Fibroblast of upper back skin (primary cell): ENCODE measurements at places on chromosomes 4 and X.

GRCh38 chr4:42452823-42453222 lies 55.5 kb downstream of the SHISA3 start:
- no peak for DNase-seq

DNA sequence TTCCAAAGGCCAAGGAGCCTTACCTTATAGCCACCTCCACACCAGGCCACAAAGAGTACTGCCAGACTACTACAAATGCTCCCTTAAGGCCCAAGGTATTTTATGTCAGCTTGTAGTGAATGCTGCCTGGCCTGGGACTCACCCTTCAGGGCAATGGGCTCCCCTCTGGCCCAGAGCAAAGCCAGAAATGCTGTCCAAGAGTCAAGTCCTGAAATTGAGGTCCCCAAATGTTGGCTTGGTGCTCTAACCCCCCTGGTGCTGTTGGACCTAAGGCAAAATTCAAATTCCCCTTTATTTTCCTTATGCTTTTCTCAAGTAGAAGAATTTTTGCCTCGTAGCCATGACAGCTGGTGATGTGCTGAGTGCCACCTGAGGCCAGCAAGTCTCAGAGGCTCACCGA lies 1354.3 kb upstream of the DIAPH2 start:
- no peak for DNase-seq

- DNase-seq, result no peak
Observed at GRCh38 chrX:47877327-47877726, 40.6 kb downstream of the ZNF81 start.

DNA sequence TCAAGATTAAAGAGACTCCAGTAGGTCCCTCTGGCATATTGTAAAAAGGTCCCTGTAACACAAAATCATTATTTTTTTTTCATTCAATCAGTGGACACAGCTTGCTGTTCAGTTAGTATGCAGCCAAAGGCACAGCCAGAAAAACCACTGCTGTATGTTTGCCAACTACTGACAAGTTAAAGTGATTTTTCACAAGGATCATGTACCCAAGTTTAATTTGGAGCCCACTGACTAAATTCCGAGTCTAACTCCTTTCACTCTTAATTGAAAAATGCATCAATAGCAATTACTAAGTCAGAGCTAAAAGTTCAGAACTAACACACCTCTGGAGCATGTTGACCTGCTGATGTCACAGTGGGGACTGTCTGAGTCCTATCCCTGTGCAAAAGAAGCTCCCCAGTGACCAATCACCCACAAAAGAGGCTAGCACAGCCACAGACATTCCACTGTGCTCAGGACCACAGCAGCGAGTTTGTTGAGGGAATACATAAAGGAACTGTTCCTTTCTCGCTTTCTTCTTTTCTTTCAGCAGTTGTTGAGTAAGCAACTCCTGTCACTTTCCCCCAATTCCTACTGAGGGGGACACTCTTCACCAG lies 60.4 kb downstream of the STX18 start:
- DNase-seq, result no peak

GRCh38 chr4:147461161-147461560 lies 19.7 kb upstream of the EDNRA start:
- DNase-seq, result no peak

DNA sequence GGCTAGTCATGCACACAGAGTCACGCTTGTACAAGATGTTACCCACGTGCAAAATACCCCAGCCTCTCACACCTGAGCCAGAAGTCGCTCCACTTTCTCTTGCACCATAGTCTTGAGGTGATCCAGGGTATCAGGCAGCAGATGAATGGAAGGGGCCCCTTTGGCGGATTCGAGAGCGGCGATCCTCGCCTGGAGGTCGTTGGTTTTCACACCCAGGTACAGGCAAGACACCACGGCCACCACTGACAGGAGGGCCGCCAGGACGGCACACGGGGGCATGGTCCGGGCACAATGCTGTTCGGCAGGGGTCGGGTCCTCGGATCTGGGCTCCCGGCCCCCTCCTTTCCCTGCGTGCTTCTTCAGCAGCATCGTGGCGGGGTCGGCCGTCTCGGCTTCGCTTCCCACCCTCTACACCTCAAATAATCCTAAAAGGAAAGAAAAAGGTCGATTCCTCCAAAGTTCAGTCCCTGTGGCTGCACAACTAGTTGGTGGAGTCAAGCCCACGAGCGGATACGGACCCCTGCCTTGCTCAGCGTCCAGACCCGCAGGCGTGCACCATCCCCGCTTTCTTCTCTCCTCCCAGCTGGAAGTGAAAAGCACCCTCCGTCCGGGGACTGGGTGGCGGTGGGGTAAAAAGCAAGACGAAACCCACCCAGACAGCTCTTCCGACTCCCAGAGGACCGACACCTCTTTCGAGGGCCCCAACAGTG lies 652 bp downstream of the COL25A1 start:
- no peak for DNase-seq

- DNase-seq, result peak; percentile 22
Observed at GRCh38 chr4:24330172-24330571, 254.2 kb downstream of the DHX15 start.

DNA sequence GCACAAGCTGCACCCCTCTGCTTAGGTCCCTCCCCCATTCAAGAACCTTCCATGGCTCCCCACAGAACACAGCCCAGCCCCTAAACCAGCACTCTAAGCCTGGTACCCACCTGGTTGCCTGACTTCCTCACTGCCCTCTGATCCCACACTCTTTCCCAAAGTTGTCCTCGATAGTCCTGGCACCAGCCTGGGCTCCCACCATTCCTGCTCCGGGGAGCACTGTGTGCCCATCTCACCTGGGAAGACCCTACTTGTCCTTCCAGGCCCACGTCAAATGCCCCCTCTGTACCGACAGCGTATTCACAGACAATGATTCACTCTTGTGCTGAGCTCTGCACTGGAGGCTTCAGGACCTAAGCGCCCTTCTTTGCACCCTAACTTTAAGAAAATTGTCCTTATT lies 40.1 kb downstream of the ABLIM2 start:
- no peak for DNase-seq
